ENCODE measurements at places on chromosomes 12 and 14.
A peak's percentile ranks its signal among the peaks of the same experiment; 100 is the strongest.

GRCh38 chr14:80584744-80585505, 356.6 kb downstream of the CEP128 start:
- no peak for DNase-seq

DNA sequence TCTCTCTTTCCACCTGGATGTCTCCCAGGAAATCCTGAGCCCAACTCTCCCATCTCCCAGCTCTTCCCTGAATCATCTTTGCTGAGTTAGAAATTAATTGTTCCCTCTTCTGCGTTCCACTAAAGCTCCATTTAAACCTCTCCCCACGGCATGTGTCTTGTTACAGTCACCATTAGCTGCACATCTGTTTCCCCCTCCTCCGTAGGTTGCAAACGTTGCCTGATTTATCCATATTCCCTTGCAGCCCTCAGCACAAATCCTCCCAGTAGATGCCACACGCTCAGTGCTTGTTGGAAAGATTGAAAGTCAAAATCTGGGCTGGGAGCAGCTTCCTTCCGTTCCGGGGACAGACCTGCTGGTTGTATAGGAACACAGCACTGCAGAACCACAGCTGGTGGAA, 90.4 kb downstream of the SLC24A4 start:
- no peak for DNase-seq

GRCh38 chr12:53172352-53172751, 8.2 kb upstream of the ZNF740 start:
- DNase-seq, result no peak

GRCh38 chr12:48366131-48366530, 15.4 kb upstream of the ZNF641 start:
- DNase-seq, result no peak

- no peak for DNase-seq
Measured at GRCh38 chr12:4283512-4284255, 10.1 kb downstream of the CCND2 start.

DNA sequence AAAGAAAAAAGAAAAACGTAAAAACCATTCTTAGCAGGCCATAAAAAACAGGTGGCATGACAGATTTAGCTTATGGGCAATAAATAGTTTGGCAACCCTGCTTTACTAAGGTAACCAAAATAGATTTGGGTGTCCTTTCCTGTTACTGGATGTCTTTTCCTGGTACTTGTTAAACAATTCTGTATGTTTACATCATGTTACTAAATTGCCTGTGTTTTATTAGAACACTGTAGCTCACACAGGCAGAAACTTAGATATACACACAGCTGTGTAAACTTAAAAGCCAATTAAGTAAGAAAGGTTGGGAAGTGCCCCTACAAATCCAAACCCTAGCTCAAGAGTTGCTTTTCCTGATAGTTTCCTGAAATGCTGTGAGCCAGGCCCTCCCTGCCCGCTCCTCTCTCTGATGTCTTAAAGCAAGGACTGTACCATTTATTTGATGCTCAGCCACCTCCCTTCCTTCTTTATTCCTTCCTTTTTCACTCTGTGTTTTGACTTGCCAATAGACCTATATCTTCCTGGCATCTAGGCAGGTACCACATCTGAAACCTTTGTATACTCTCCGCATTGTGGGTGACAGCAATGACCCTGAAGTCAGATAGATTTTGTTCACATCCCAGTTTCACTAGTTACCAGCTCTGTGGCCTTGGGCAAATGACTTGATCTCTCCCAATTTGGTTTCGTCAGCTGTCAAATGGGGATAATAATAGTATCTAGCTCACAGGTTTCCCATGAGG, 3.7 kb upstream of the CAMKK2 start:
- DNase-seq, result peak; percentile 28

DNA sequence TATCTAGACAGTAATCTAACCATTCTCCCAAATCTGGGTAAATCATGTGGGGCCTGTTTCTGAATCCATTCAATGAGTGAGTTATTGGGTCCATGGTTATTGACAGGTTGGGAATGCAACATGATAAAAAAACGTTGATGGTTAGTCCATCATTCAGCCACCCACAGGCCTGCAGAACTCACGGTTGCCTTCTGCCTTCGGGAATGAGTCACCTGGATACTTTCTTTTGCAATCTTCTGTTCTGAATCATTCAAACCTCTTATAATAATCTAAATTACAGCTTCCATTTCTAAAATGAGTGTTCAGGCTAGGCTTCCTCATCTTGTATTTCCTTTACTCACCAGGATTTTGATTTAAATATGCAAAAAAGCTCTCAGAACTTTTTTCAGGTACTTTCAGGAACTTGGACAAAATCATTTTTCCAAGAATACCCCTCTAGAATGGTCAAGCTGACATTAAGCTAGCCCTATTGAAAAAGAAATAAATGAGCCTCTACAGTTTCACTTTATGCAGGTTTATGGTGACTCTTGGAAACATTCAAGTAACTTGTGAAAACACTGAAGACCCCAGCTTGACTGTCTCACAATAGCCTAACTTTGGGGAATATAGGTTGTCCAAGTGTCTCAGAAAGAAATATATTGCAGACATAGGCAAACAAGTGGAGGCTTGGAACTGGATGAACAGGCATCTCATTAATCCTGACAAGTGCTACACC, 94.4 kb downstream of the KCNK10 start:
- DNase-seq, result no peak

GRCh38 chr12:112322441-112322840, 59.8 kb downstream of the HECTD4 start:
- no peak for DNase-seq

DNA sequence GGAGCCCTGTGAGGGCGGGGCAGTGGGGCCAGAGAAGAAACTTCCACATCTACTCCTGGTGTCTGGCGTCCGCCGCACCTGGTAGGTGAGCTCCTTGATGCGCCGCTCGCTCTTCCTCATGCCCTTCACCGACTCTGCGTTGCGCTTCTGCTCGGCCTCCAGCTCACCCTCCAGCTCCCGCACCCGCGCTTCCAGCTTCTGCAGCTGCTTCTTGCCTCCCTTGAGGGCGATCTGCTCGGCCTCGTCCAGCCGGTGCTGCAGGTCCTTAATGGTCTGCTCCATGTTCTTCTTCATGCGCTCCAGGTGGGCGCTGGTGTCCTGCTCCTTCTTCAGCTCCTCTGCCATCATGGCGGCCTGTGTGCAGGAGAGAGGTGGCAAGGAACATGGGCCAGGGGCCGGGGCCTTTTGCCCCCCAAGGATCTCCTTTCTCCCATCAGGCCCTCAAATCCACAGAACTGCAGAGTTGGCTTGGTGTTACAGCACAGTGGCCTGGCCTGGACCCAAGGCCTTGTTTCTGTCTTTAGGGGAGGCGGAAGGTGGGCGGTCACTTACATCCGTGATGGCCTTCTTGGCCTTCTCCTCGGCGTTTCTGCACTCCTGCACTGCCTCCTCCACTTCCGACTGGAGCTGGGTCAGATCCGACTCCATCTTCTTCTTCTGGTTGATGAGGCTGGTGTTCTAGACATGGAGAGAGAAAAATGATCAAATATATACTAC, 7.7 kb downstream of the CMTM5 start:
- DNase-seq, result no peak

- DNase-seq, result no peak
Measured at GRCh38 chr14:77067632-77068516, 30.2 kb upstream of the CIPC start.

DNA sequence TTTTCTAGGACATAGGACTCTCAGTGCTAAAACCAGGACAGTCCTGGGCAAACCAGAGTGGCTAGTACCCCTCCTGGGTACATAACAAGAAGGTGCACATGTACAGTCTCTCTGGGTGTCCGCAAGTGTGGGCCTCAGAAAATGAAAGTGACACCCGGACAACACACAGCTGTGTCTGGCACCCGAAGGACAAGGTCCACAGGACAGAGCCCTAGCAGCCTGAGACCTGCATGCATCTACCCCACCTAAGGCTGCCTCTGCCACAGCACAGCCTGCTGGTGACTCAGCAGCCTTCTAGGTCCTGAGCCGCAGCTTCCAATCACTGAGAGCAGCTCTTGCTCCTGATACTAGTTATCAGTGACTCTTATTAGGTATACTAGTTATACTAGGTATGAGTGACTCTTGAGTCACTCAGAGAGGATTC, 784.1 kb upstream of the TBX3 start:
- no peak for DNase-seq

- DNase-seq, result no peak
Measured at GRCh38 chr14:61575551-61576150, 119.7 kb upstream of the HIF1A start.

GRCh38 chr12:26370098-26370497, 174.7 kb downstream of the SSPN start:
- DNase-seq, result no peak

- DNase-seq, result no peak
Measured at GRCh38 chr12:92074889-92075288, 70.8 kb downstream of the BTG1 start.

DNA sequence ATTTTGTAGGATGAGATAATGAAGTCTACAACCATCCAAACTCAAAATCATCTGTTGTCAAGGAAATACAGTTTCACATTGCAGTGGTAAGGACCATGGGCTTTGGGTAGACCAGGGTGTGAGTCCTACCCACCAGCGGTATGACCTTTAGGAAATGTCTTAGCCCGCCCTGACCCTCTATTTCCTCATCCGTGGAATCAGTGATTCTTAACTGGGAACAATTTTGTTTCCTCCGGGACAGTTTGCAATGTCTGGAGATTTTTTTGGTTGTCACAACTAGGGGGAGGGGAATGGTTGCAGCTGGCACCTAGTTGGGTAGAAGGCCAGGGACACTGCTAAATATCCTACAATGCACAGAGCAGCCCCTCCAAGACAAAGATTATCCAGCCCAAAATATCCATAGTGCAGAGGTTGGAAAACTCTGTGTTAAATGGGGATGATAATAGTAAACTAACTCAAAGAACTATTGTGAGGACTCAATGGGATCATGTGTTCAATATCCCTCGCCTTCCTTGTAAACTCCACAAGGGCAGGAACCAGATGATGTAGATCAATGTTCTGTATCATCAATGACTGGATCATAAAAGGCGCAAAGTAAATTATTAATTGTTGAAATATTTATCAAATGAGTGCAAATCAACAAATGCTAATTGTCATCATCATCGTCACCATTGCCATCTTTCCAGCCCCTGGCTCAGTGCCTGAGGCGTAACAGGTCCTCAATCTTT, 15.7 kb upstream of the IFT81 start:
- DNase-seq, result no peak

DNA sequence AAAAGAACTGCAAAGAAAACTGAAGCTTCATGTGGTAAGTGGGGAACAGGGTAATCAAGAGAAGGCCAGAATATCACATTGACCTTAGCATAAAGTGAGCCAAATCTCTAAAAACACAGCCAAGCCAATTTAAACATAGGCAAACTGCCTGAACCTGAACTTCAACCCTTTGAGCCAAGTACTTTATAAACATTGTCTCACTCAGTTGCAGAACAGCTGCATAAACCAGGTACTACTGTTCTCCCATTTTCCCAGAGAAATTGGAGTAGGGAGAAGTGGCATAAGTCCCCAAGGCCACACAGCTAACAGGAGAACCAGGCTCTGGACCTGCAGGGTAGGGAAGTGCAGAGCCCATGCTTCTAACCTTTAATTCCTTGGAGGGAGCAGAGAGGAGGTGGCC, 30.4 kb upstream of the FKBP4 start:
- DNase-seq, result no peak

GRCh38 chr12:9449181-9449580, 158.5 kb downstream of the KLRB1 start:
- DNase-seq, result no peak

GRCh38 chr14:59377991-59378601, 87.1 kb downstream of the GPR135 start:
- DNase-seq, result no peak

DNA sequence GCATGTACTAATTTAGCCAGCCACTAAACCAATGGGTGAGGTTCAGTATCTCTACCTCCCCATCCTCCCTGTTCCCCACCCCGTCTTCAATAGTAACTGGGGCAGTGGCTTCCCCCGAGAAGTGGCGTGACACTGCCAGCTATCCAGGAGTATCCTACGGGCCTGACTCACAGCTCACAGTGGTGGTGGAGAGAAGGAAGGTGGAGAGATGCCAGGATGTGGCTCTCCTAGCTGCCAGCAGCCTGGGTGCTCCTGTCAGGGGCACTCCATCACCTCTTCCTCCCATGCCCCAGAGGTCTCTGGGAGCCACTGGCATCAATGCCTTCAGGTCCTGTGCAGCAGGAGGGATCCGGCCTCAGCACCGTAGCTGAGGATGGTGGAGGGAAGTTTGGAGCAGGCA, 49.0 kb downstream of the TSPAN11 start:
- DNase-seq, result no peak

DNA sequence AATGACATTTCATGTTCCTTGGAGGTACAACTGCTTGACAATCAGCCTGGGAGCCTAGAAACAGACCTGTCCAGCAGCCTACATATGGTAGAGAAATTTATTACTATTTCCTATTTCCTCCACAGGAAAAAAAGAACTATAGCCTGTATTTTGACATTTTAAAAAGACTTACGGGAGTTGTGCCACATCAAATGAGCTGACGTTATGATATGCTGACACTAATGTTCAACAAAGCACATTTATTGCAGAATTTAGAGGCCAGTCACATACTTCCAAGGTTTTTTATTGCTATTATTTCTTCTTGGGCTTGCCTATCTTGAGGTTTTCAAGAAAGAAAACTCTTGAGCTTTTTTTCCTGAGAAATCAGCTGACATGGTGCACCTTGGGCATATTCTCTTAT, 305.3 kb downstream of the LRIG3 start:
- DNase-seq, result no peak

- no peak for DNase-seq
Measured at GRCh38 chr14:91244501-91244901, at the start of gene GPR68. GPR68 (minus strand) TSS chr14:91244704; CDS start chr14:91235050, 9,654 bp downstream.

GRCh38 chr14:75011356-75011994, 8.8 kb downstream of the EIF2B2 start:
- DNase-seq, result no peak

GRCh38 chr12:39426636-39427240, 16.2 kb downstream of the KIF21A start:
- DNase-seq, result no peak

GRCh38 chr12:125978286-125978685, 913.1 kb downstream of the AACS start:
- no peak for DNase-seq

- no peak for DNase-seq
Measured at GRCh38 chr12:51639361-51639760, 48.3 kb downstream of the SCN8A start.

DNA sequence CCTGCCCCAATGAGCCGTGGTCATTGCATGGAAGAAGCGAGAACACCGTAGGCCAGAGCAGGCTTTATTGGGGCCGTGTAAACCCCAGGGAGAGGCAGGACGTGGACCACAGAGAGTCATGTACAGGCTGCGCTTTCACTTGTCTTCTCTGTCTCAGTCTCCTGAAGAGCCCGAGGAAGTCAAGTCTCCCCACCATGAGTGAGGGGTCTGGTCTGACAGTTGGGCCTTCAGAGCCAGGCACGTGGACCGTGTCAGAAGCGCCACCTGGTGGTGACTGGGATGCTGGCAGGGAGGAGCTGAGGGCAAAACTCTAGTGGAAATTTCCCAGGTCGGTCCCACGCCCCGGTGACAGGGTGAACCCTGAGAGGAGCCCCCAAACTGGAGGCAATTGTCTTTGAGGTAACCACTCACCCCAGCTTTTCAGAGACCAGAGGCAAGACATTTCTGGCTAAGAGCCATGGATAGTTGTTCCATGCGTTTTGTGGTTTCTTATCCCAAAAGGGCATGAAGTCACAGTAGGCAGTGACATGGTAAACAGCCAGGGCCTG, 17.4 kb downstream of the RPS6KL1 start:
- no peak for DNase-seq

GRCh38 chr12:8702159-8702558, 4.4 kb downstream of the RIMKLB start:
- no peak for DNase-seq

- DNase-seq, result no peak
Measured at GRCh38 chr12:123149501-123150274, 1.2 kb downstream of the PITPNM2 start.

Measured in NCI-H1436 treated with DMSO at 0.1 percent for 48 hours (cell line).